Coronary artery (tissue), 2 donors: ENCODE measurements at places on chromosomes 5 and 9.

DNA sequence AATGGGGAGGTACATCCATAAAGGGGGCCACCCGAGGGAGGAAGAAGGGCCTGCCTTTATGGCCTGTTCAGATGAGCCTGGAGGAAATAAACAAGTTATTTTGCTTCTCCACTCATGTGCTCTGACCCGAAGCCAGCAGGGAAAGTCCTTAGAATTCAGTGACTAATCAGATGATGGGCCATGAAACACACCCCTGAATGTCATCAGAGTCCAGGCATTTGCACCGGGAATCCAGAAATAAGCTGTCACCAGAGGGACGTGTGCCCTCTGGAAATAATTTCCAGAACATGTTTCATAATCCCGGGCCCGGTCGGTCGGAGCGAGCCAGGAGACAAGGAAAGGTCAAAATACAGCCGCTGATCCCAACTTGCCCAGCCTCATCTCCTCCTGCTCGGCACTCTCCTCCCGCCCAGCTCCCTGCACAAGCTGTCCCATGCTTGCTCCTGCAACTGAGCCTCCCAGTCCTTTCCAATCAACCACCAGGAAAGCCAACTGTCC, 73.6 kb upstream of the ZNF622 start:
- peak; percentile 87 for DNase-seq

DNA sequence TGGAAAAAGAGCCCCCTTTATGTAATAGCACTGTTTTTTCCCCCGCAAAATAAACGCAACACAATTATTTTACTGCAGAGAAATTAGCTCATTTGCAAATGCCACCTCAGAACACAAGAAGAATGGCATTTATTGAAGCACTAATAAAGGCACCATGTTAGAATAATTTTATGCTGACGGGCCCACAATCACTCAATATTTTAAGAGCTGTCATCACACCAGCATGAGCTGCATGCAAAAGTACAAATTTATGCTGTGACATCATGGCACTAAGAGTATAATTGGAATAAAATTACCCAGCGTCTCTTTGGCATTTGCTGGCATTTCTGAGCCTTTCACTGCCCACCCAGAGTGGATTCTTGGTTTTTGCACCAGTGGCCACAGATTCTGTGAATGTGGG, 364.6 kb downstream of the TLE4 start:
- DNase-seq, result no peak

DNA sequence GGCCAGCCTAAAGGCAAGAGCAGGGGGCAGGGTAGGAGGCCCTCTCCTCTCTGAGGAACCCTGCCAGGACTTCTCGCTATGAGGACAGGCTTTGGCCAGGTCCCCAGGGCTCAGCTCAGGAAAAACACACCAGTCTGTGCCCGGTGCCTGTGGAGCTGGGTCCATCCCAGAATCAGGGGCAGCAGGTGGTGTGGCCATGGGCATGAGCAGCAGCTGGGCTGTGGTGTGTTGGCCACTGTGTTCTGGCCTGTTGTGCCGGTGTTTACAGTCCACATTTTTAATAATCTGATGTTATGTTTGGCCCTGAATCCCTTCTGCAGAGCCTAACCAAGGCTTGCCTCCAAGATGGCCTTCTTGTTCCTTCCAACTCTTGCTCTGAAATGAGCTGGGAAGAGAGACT, 77.0 kb downstream of the FGF18 start:
- no peak for DNase-seq

GRCh38 chr5:111747337-111747736, 9.7 kb downstream of the NREP start:
- DNase-seq, result no peak

DNA sequence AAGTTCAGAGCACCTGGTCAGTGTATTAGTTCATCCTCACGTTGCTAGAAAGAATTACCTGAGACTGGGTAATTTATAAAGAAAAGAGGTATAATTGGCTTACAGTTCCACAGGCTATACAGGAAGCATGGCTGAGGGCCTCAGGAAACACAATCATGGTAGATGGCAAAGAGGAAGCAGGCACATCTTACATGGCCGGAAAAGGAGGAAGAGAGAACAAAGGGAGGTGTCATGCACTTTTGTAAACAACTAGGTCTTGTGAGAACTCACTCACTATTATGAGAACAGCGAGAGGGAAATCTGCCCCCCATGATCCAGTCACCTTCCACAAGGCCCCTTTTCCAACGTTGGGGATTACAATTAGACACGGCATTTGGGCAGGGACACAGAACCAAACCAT, 28.8 kb upstream of the CAVIN4 start:
- DNase-seq, result no peak

- no peak for DNase-seq
These were observed 167.8 kb downstream of the COL23A1 start for GRCh38 chr5:178422400-178422775.

DNA sequence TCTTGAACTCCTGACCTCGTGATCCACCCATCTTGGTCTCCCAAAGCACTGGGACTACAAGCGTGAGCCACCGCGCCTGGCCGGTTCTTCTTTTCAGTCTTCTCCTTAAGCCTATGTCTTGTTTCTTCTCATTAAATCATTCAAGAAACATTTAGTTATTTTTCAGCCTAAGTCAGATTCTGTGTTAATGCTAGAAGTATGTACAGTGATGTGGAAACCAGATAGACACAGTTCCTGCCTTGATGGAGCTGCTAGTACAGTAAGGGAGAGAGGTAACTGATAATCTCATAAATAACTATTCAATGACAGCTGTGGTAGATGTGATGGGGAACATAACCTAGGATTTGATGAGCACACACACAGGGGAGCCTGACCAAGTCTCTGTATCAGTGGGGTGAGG, 46.3 kb upstream of the NR3C1 start:
- DNase-seq, result no peak

DNA sequence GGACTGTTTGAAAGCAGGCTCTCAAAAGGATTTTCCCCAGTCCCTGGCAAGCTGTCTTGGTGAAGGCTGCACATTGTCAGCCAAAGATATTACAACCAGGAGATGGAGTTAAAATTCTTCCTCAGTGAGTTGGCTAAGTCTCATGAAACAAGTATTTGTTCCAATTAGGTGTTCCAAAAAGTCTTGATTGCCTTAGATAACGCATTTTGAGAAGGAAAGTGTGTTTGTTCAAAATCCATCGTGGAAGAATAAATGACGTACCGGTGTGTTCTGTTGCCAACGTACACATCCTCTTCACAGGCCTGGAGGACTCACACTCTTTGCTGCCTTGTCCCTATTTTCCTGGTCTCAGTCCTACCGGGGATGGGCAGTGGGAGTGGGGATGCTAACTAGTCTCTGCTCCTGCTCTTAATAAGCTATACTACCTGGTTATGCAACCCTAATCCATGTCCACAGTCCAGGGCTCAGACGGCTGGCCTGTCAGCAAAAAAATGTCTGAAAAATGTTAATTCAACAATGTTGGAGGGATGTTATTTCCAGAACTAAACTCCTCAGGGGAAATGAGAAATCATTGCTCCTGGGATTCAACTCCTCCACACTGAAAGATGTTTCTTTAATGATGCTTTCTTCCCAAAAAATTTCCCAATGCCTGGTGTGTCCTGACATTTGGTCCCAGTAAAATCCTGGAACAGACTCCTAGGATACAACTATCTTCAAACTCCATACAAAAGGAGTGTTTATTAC, 175.3 kb upstream of the KLF9 start:
- peak; percentile 90 for DNase-seq

DNA sequence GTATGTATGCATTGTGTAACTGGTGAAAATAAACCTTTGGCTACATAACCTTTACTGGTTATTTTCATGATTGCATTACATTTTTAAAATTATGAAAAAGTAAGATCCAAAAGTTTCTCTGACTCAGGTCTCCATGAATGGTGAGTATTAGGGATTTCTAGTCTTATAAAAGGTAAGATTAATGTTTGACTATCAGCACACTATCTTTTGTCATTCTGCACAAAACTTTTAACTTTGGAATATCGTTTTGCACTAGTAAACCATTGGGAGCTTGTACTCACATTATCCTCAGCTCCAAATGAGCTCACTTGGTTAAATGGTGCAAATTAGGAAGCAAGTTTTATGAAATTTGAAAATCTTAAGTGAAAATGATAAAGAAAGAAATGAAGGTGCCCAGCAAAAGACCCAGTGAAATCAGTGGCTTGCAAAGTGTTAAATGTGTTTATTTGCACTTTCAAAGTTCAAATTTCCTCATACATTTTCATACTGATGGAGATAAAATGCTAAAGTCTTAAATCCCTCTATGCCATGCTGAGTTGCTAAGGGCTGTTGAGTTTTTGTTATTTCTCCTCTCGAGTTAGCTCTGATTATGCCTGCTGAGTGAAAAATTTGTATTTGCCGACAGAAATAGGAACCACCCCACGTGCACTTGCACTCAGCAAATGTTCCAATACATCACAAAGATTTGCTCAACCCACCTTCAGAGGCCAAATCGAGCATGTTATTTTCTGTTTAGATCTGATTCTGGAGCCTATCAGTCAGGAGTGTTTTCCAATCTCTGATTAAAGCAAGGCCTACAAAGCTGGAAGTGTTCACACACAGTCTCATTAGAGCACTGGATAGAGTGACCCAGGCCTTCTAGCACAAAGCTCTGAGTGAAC, 885.7 kb downstream of the NR2F1-AS1 start:
- no peak for DNase-seq

DNA sequence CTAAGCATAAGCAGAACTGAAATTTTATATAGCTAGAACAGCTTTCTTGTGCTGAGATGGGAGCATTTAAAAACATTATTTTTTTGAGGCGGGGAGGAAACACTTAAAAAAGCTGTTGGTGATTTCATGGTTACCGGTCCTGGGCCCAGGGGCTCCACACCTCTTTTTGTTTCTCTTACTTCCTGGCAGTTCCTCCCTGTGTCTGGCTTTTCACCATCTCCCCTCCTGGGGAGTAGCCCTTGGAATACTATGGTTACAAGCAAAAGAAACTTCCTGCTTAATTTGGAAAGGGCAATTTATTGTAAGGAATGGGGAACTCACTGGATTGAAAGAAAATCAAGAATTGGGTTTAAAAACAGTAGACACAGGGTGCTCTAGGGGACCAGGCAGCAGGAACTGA, 105.1 kb downstream of the SLC24A2 start:
- DNase-seq, result no peak

- DNase-seq, result no peak
These were observed 84.5 kb downstream of the BRINP1 start for GRCh38 chr9:119284587-119285337.

DNA sequence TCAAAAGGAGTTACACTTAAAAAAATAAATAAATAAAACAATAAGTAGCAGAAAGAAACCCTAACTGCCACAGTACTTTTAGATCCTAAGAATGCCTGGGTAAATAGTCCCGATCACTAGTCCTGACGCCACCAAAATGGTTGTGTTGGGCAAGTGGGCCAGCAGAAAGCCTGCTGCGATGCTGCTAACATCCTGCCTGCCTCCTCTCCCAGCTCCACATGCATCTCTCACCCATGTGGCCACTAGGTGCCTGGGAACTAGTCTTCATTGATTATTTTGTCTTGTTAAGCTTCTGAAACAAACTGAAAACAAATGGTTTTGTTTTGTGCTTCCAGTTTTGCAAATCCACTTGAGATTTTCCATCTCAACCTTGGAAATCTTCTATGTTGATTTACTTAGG, 54.4 kb upstream of the TRAF1 start:
- no peak for DNase-seq

- DNase-seq, result no peak
These were observed 81.4 kb upstream of the DAB2 start for GRCh38 chr5:39506211-39506610.

DNA sequence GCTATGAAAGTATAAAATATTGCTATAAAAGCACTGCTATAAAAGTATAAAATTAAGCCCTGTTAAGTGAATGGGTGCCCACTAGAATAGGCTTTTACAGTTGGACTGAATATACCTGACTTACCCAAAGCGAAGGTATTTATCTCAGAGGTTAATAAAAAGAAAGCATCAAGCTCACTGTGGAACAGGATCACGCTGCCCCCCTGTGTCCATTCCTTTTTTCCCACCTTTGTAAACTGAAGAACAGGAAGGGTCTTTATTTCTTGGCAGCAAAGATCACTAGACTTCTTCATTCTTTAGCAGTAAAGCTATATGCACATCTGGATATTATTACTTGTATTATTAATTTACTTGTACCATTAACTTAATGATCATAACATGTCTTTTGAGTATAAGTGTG, 22.1 kb upstream of the PLPP6 start:
- DNase-seq, result no peak

DNA sequence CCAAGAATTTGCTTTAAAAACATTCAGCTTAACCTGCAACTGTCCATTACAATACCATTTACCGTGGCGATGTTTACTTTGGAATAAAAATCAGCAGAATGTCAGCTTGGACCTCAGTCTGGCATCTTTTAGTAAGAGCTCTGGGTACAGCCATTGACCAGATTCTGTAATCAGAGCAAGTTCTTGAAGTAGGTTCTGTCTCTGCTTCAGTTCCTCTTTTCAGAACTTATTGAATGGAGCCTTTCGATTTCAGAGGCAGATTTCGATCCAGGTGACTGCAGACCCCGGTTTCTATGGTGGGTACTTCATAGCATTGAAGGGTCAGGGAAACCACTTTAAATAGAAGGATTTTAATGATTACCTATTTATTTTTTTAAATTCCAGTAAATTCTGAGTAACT, 53.4 kb upstream of the SV2C start:
- DNase-seq, result no peak

DNA sequence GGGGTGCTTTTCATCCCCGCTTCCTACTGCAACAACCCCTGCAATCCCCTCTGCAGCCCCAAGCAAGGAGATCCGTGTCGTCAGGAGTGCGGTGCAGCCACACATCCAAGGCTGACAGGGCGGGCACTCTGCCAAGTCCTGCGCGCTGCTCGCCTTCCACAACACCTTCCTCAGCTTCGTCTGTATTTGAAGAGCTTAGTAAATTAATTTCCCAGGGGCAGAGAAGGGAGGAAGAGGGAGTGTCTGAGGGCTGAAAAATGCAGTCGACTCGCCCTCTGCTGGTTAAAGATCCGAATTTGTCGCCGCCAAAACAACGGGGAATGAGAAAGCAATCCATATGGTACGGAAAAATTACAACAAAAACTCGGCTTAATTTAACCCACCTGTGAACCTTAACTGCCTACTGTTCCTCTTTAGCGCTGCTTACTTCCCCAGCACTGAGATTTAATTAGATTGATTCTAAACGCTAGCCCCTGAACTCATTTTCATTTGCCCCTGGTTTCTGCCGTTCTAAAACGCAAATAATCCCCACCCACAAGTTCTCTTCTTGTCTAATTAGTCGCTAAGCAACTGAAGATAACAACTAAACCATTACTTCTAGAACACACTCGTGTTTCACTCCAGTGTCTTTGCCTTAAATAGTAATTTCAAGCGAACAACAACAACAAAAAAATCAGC, 10.9 kb upstream of the PCDHB1 start:
- no peak for DNase-seq

GRCh38 chr5:89988129-89988810, 421.3 kb downstream of the CETN3 start:
- no peak for DNase-seq
